ENCODE measurements at places on chromosomes 2 and 18.

GRCh38 chr2:43196768-43197587, 29.4 kb downstream of the ZFP36L2 start:
- DNase-seq = no peak

DNA sequence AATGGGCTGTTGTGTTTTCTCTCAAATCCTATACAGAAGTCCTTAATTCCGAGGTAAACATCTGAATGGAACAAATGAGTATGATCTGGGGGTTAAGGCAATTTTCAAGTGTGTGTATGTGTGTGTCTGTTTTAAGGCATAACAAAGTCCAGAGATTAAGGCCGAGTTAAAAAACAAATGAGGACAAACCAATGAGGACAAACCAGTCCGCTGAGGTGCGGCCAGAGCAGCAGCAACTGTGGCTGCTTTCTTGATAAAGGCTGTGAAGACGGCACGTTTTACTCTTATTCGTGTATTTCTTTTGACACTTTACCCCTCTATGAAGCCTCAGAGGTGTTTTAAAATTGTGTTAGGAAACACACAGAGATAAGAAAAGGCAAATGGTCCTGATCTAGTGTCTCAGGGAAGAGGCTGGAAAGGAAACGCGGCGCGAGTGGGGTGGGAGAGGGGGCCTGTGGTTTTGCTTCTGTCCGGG, 495 bp upstream of the GULP1 start:
- no peak for DNase-seq

- DNase-seq = no peak
These were observed 33.3 kb downstream of the CCDC85A start for GRCh38 chr2:56217106-56217505.

- no peak for DNase-seq
These were observed 95.9 kb downstream of the CRIM1 start for GRCh38 chr2:36451512-36451911.

- no peak for DNase-seq
These were observed 292.5 kb downstream of the CNTNAP5 start for GRCh38 chr2:124317628-124318027.

GRCh38 chr2:186991766-186992417, 142.9 kb upstream of the ZSWIM2 start:
- DNase-seq = no peak

DNA sequence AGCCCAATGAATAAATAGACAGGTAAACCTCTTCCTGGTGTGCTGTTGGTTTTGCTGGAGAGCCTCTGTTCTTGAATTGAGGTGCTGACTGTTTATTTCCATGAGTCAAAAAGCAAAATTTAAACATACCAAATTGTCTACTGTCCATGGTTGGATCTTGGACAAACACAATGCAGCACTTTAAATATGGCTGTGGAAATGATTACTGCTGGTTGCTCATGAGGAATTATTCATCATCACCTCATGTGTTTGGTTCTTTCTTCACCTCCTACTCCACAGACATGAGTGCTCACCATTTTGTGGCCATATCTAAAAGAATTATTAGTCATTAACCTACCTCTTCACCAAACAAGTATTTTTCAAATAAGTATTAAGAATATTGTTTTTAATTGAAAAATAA, 85.3 kb upstream of the GALNT5 start:
- no peak for DNase-seq

DNA sequence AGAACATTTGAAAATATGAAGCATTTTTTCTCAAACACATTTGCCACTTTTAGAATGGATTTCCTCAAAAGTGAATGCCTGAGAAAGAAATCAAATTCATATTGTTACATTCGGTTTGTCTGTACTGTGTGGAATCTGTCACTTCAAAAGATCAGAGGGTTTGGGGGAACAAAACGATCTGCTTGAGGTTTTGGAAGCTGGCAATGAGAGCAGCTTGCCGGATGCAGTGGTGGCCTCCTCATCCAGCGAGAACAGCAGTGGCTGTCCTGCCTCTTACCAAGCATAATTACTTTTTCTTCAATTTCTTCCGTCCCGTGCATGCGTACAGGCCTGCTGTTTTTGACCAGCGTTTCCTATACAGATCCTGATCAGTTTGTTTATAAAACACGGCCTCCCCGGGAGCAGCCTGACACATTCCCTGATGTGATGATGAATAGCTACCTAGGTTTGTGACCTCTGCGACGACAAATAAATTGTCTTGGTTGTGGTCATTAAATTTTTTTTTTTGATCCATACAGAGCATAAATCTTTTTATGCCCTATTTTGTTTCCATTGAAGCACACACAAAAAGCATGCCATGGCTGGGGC, 45.2 kb downstream of the ITGA6 start:
- DNase-seq = no peak

DNA sequence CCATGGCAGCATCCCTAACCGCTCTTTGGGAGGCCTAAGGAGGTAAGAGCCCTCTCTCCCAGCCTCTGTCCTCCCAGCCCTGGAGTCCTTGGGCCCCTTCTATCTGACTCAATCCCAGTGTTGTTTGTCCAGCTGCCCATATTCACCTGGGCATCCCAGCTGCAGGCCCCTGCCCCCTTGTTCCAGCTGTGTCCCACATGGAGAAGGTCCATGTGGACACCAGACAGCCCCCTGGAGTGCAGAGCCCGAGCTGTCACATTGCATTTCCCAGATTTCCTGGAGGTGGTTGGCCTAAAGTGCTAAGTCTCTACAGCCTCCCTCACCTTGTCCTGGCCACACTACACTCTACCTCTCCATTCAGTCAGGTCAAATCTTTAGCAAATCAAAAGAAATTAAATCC, 42.5 kb downstream of the PSD4 start:
- DNase-seq = no peak

DNA sequence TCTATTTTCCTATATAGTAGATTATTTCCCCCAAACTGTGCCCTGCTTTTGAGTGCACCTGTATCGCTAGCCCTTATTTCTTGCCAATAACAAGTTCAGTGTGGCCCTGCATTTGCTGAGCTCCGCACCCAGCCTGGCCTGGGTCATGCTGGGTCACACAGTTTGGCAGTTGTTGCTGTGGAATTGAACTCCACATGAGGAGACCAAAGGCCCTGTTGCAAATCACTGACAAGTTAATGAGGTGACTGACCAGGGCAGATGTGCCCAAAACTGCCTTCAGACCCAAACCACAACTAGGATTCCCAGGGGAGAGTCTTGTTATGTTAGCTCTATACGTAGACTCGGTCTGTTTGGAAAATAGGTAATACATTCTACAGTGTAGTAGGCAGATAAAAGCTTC, 31.0 kb downstream of the COL4A4 start:
- no peak for DNase-seq

DNA sequence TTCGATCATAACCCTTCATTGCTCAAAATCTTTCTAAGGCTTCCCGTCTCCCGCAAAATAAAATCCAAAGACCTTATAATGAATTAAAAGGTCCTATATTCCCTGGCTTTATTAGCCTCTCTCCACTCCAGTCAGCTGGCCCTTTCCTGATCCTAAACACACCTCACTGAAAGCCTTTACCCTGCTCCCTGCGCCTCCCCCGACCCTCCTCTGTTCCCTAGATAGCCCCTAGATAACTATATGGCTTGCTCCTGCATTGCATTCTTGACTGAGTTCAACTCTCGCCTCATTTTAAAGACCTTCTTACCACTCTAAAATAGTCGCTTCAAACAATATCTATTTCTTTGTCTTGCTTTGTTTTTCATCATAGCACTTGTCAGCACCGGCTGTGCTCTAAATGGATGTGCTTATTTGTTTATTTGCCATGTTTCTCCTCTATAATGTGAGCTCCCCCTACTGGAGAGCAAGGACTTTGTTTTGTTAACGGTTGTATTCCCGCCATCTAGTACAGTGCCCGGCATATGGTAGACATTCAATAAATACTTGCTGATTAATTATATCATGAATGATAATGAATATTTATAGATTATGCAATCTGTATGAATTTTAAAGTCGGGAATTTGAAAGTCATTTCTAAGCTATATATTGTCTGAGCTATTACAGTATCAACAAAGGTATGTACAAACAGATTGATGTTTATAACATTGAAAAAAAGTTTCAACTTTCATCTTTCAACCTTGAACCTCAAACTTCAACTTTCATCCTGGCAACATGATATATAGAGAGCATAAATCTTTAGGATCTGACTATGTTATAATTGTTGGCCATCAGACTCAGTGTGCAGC, 32.4 kb upstream of the VIT start:
- DNase-seq = no peak

GRCh38 chr2:37500031-37500430, 155.6 kb downstream of the QPCT start:
- DNase-seq = no peak

DNA sequence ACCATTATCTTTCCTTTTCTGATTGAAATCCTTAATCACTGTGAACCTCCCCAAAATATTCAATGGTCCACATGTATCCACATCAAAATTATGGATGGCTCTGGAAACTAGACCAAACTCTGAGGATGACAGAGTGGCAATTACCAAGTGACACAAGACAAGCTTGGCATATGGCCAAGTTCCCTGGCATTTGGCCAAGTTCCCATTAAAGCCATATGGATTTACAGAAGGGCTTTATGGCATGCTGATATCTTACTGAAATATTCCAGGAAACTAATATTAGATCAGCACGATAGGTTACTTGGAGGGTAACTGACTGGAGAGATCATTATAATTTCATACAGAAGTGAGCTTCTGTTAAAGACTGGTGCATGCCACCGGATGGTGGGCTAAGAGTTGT, 21.9 kb upstream of the CERS6 start:
- no peak for DNase-seq

GRCh38 chr2:145096582-145096981, 576.7 kb upstream of the ZEB2 start:
- no peak for DNase-seq

DNA sequence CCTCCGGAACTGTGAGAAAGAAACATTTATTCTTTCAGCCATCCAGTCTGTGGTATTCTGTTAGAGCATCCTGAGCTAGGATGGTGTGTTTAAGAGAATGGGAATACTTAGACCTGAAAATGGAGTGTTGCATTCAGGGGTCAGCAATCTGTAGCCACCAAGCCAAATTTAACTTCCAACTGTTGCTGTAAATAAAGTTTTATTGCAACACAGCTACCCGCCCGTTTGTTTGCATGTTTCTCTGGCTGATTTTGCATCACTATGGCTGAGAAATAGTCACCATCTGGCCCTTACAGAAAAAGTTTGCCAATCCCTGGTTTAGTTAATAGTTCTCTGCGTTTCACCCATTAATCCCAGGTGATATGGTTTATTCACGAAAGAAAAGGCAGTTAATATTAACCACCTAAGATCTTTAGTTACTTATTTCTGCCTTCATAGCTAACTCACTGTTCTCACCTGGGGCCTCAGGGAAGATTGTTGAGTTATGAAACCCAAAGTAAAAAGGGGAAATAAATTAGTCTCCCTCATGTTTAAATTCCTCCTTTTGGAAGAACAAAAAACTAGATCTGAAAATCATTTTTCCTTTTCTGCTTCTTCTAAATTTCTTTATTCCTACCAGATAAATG, 9.5 kb upstream of the CYS1 start:
- DNase-seq = no peak

GRCh38 chr2:118940486-118941120, 1.4 kb upstream of the MARCO start:
- DNase-seq = no peak

GRCh38 chr2:152406836-152407161, 71.8 kb downstream of the FMNL2 start:
- DNase-seq = no peak

DNA sequence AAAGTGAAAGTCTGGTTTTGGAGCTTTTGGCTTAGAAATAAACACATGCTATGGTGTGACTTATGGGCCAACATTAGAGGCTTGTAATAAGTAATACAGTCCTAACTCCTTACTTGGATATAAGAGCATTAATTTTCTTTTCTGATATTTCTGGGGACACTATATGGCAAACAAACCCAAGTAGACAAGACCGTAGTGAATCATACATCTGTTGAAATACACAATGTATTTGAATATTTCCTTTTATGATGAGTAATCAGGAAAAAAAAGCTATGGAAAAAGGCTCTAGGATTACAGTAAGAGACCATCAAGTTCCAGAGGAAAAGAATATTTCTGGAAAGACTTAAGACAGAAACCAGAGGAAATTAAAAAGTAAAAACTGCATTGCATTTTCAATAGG, 146.0 kb upstream of the CYP26B1 start:
- no peak for DNase-seq

GRCh38 chr2:55014962-55015939, 35.0 kb downstream of the RTN4 start:
- no peak for DNase-seq

GRCh38 chr2:109458512-109458911, 155.3 kb downstream of the SEPTIN10 start:
- DNase-seq = no peak

GRCh38 chr2:232354069-232354468, 24.5 kb upstream of the ALPP start:
- DNase-seq = no peak

GRCh38 chr2:96763511-96764252, 3.0 kb downstream of the CNNM4 start:
- DNase-seq = no peak

DNA sequence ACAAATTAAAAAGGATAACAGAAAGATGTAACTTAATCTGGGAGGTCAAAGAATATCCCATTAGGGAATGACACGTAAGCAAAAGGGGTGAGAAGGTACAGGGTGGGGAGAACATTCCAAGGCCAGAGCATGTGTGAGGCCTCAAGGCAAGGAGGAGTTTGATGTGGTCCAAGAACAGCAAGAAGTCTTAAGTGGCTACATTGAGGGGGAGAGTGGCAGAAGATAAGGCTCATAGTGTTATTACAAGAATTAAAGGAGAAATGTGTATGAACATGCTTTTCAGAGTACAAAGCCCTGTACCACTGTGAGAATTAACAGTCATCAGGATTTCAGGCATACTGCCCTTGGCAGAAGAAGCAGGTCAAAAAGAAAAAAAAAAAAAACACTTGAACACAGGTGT, 174.4 kb upstream of the ERBB4 start:
- no peak for DNase-seq

DNA sequence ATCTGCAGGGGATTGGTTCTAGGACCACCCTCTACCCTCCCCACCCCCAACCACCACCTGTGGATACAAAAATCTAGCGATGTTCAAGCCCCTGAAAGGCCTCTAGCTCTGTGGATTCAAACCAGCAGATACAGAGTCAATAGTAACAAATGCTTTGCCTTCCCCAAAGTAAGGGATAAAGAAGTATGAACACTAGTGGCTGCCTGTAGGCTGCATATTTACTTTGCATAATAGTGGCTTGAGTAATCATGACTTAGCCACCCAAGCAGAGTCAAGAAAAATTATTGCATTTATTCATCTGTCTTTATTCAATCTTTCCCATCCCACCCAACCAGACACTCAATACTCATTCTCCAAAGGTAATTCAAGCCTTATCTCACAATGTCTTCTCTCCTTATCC, 43.8 kb downstream of the SOCS6 start:
- no peak for DNase-seq

DNA sequence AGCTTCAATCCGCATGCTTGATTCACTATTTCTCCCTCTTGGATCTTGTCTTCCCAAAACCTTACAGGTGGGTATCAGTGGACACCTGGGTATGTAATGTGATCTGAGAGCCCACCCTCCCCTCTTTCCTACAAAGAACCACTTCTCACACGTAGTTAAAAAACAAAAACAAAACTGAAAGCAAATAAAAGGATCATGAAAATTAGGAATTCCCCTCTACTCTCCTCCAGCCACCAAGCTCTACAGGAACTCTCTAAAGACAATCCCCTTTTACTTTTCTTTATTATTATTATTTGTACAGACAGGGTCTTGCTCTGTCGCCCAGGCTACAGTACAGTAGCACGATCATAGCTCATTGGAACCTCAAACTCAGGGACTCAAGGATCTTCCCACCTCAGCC, 40.8 kb upstream of the MYO1B start:
- no peak for DNase-seq

GRCh38 chr2:205684871-205685313, 2.6 kb downstream of the NRP2 start:
- no peak for DNase-seq

Data from stimulated activated CD8-positive, alpha-beta memory T cell treated with anti-CD3 and anti-CD28 coated beads, Interleukin-15, amount 100 ng/mL, for 24 hours (primary cell).